ENCODE measurements at places on chromosomes 4 and X.

- DNase-seq = no peak
These were observed 247.1 kb upstream of the PITX2 start for GRCh38 chr4:110869862-110870572.

DNA sequence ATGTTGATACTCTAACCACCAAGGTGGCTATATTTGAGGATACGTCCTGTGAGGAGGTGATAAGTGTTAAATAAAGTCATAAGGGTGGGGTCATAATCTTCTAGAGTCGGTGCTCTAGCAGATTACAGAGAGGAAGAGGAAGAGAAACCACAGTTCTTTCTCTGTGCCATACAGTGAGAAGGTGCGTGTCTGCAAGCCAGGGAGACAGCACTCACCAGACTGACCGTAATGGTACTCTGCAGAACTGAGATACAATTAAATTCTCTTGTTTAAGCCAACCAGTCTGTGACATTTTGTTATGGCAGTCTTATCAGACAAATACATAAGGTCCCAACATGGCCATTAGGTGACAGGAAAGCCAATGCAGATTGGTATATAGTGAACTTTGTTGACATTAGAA is 480.9 kb upstream of the IGFBP7 start:
- DNase-seq = no peak

GRCh38 chr4:113548303-113548702 is 213.2 kb downstream of the CAMK2D start:
- DNase-seq = no peak

DNA sequence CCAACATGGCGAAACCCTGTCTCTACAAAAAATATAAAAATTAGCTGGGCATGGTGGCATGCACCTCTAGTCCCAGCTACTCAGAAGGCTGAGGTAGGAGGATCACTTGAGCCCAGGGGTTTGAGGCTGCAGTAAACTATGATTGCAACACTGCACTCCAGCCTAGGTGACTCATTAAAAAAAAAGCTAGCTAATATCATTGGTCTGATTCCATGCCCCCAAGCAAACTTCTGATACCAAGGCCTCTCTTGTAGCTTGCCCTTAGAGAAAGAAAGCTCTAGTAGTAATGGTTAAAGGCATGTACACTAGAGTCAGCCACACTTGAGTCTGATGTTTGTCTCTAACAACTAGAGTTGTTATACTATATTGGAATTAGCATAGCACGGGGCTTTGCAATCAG is 32.6 kb upstream of the PHF8 start:
- DNase-seq = no peak

DNA sequence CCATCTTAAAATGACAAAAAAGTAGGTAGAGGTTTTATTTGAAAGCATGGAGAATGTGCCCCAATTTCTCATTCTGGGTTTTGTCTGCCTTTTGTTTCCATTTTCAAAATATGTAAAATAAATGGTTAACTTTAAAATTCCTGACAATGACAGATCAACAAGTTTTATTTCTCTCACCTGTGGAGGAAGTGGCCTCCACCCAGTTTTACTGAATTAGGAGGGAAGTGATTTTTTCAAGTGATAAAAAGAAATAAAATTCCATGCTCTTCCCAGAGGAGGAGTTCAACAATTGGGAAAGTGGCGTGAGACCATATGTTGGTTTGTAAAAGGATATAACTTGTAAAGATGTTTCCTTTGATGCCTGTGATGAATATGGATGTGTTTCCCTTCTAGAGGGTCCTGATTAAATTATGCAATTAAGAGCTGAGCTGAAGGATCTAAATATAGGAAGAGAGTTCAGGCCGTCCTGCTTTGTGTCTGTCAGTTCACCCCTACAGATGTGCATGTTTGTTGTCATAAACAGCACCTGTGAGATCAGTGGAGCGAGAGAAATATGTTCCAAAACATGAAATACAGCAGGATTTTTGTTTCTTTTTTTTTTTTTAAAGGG is 19.5 kb downstream of the SMAD1 start:
- DNase-seq = no peak

DNA sequence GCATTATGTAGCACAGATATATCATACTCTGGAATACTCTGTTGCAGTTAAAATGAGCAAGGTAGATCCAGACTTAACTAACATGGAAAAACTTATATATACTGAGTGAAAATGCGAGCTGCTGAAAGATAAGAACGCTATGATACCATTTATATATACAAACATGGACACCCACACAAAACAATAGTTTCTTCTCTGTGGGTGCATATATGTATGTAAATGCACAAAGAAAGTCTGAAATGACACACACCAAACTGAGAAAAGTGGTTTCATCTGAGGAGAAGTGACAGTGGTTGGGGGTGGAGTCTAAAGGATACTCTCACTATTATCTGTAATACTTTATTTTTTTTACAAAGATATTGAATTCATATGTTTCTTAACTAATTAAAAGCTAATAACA is 12.2 kb upstream of the FGF2 start:
- DNase-seq = no peak

DNA sequence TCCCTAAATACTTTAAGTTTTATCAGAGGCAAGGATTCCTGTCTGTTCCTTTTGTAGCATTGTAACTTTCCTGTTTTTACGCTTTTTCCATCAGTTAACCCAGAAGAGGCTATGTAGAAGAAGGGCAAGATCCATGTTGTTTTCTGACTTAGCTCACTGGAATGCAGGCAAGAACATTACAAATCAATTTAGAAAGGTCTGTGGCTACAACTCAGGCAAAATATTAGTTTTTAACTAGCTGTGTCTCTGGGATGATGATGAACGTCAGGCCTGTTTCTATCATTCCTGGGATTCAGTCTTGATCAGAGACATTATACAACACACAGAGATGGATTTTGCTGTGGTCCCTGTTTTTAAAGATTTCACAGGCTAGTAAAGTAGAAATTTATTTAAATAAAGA is 813.0 kb upstream of the POU3F4 start:
- DNase-seq = no peak

DNA sequence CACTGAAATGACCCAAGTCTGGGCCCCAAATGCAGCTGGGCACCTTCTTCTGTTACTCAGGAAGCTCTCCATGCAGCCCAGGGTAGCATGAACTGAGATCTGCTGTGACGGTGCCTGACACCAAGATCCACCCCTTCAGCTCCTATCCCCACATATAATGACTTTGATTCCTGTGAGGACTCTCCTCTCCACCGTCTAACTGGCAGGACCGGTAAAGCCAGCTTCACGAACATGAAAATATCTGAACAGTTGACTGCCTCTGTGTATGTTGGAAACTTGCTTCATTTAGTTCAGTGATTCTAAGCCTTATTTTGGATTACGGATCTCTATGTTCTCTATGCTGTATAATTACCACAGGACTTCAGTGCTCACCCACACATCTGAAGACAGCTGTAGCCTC is 115.5 kb upstream of the TMEM150C start:
- DNase-seq = no peak

- peak; percentile 84 for DNase-seq
These were observed 293.5 kb downstream of the KCNIP4 start for GRCh38 chr4:21655031-21655430.

DNA sequence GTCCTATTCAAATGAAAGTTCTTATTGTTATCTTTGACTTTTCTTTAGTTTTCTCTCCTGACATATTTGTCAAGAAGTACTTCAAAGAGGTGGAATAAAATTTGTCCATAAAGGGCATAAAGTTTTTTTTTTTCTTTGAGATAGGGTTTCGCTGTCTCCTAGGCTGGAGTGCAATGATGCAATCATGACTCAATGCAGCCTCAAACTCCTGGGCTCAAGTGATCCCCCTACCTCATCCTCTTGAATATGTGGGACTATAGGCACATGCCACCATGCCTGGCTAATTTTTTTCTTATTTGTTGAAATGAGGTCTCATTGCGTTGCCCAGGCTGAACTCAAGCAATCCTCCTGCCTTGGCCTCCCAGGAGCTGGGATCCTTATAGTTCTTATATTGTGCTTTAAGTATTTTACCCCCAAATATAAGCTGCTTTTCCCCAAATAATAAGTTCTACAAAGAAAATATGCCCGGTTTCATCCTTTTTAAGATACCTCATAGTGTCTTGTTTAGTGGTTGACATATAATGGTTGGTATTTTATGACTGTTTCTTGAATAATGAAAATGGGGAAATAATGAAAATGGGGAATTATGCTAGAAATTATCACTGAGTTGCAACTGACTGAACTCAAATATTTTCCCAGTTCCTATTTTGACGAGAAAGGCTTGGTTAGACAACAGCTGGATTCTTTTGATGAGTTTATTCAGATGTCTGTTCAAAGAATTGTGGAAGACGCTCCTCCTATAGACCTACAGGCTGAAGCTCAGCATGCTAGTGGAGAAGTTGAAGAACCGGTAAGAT is 11.6 kb downstream of the POLR2B start:
- DNase-seq = no peak

GRCh38 chrX:4239650-4240540 is 526.4 kb upstream of the PRKX start:
- DNase-seq = no peak

DNA sequence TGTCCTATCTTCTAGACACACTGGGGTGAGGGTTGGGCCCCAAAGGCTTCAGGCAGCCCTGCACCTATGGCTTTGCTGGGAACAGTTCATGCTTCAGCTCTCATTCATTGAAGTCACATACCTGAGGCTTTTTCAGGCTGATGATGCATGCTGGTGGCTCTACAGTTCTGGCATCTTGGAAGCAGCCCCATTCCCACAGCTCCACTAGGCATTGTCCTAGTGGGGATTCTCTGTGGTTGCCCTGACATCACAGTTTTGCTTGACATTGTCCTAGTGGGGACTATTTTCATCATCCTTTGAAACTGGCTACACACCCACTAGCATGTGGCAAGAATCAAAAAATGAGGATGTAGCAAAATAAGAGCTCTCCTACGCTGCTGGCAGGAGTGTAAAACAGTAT is 37.7 kb upstream of the C4orf17 start:
- no peak for DNase-seq

DNA sequence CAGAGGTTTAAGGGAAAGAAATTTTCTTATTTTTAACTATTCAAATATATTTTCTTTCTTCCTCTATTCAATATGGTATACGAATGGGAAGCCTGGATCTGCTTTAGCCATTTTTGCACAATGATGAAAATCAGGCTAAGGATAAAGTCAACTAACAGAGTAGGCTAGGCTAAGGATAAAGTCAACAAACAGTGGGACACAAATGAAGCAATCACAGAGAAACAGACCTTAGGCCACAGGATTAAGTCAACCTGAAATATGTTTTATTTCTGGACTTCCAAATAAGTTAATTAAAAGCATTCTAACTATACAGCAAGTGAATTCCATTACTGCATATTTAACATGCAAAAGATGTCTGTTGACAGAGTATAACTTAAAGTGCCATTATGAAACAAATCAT is 17.0 kb downstream of the DYNLT3 start:
- DNase-seq = no peak

DNA sequence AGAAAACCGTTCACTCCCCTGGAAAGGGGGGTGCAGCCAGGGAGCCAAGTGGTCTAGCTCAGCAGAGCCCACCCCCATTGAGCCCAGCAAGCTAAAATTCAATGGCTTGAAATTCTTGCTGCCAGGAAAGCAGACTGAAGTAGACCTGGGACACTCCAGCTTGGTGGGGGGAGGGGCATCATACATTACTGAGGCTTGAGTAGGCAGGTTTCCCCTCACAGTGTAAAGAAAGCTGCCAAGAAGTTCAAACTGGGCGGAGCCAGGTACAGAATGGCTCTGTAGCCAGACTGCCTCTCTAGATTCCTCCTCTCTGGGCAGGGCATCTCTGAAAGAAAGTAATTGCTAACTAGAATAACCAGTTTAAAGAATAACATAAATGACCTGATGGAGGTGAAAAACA is 372.3 kb upstream of the F9 start:
- DNase-seq = no peak

DNA sequence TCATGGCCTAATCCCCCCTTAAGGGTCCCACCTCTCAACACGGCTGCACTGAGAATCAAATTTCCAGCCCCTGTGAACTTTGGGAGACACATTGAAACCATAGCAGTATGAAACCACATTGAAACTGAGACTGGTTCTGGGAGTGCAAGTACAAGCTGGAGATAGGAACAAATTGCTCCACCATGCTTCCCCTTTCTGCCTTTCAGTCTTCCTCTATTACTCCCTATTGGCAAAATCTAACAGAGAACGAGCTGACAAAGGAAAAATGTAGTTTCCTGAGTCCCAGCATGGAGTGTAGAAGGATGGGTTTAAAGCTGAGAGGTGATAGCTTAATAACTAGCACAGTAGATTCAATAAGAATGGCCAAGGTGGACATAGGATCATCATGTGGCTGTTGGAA is 161.7 kb upstream of the RPL34 start:
- DNase-seq = no peak

DNA sequence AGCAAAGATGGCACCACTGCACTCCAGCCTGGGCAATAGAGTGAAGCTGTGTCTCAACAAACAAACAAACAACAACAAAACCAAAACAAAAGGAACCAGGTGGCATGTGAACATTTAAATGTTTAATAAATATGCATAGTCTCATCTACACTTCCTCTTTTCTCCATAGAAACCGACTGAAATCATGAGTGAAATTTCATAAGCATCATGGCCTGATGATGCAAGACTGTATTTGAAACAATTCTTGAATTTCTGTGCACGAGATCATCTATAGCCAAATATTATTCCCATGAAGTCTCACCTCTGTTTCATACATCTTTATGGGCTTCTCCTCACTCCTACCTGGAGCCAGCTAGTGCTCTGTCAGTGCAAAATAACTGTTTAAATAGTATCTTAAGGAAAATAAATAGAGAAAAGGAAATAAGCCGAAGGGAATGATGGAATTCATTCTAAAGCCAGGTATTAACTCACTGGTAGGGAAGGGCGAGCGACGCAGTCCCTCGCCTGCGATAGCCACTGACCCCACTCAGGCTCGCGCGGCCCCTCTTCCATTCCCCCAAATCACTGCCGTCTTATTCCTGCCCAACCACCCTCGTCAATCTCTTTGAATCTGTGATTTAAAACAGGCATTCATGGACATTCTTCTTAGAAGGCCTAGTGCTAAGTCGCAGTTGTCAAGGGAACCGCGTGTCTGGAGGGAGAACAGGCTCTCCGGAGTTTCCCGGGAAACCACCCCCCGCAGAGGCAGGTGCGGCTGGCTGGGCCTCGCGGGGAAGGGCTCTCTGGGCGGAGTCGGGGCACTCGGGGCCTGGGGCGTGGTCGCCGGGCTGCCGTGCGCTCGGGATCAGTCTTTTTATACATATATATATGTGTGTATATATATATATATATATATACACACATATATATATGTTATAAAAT is 52.4 kb upstream of the TRIM2 start:
- DNase-seq = peak; percentile 80

DNA sequence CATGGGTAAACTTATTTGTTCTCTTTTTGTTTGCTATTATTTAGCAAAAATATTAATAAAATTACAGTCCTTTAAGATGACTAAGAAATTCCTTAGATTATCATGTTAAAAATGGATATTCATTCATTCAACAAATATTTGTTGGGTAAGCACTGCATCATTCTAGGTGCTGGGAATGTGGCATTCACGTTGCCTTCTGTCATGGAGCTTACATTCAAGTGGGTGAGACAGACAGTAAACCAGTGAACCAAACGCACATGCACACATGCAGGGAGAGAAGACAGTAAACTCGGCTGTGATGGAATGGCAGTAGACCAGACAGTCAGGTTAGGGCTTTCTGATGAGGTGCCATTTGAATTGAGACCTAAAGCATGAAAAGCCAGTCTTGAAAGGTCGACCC is 91.8 kb downstream of the STOX2 start:
- no peak for DNase-seq

- peak; percentile 29 for DNase-seq
These were observed 1.1 kb downstream of the PCSK1N start for GRCh38 chrX:48834383-48834709.
